MCF 10A (cell line): ENCODE measurements at places on chromosomes 16 and 17.

DNA sequence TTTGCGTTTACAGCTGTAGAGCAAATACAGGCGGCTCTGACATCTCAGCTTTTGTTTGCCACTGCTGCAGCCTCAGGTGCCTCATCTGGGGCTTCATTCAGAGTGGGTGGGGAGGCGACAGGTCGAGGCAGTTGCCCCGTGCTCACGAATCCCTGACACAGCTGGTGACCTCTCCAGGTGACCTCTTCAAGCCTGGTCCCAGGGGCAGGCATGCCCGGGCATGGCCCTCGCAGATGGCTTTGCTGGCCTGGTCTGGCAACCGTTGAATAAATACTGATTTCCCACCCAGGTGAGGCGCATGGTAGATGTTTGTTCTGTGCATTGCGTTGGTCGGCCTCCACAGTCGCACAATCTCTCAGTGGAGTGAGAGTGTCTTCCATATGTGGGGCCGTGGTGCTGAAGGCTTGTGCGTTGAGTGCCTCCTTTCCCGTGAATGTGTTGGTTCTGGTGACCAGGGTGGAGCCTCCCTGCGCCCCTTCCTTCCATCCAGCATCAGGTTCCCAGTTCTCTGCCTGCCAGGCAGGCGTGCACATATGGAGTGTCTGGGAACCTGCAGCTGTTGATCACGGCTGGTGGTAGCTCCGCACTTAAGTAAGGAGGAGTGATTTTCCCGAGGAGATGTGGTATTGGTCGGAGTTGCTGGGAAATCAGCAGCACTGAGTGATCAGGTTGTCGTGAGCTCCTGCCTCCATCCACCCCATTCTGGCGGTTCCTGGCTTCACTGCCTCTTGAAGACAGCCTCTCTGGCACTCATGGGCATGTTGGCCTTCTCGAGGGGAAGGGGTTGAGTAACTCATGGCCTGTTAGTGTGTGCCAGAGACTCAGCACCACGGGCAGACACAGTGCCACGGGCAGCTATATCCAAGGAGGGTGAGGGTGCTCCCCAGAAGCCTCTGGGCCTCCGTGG, 149.7 kb downstream of the RPTOR start:
- no peak for DNase-seq

DNA sequence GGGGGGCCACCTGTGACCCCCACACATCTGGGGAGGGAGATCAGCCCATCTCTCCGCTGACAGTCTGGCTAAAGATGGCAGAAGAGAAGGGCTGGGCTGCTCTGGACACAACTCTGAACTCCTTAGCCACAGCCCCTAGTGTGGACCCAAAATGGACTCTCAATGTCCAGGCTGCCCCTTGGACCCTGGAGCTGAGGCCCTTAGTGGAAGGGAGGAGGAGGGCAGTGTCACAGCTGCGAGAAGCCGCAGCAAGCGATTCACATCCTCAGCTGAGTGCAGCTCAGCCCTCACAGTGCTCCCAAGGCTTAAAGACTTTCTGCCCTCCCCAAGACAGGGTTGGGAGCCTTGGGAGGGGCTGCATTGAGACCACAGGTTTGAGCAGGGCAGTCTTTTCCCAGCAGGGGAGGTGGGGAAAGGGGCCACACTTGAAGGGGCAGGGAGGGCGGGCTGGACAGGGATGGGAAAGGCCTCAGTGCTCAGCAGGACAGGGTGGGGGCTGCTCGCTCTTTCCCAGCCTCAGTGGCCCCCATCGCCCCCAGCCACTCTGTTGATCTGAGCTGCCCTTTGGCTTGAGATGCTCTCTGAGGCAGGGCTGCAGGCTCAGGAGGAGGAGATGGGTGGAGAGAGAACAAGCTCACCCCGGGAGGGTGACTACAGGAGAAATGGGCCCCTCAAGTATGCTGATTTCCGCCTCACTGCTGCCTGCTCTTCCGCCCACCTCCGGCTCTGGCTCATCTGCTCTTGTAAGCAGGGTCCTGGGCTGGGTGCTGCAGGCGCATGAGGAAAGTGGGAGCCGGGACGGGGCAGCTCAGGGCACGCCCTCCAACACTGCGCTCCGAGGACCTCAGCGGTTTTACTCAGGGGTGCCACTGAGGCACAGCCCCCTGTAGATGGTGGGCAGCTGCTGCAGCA, 50.9 kb upstream of the MTSS2 start:
- DNase-seq = no peak

- no peak for DNase-seq
Observed at GRCh38 chr17:66518677-66519076, 216.3 kb downstream of the PRKCA start.

DNA sequence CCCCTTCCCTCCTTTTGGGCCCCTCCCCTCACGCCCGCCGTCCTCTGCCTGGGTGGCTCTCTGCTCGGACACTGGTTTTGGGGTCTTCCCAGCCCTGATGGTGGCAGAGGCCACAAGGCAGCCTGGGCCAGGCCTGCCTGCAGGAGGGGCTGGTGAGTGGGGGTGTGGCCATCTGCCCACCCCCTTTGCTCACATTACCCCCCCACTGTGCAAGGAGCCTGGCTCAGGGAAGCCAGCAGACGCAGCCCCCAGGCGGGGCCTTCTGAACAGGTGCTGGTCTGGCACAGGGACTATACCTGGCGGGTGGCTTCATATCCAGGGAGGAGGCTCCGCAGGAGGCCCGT, 10.7 kb upstream of the ZFPM1 start:
- DNase-seq = no peak

DNA sequence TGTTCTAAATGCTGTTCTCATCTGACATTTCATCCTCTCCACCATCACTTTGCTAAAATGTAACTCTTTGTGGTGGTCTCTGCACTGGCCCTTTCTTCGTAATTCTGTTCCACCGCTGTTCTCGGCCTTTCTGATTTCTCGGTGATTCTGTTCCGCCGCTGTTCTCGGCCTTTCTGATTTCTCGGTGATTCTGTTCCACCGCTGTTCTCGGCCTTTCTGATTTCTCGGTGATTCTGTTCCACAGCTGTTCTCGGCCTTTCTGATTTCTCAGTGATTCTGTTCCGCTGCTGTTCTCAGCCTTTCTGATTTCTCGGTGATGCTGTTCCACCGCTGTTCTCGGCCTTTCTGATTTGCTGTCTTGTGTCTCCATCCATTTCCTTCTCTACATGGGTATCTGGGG, 12.3 kb downstream of the FOXF1 start:
- no peak for DNase-seq

- DNase-seq = no peak
Observed at GRCh38 chr17:41483991-41484826, 3.3 kb upstream of the KRT35 start.

GRCh38 chr17:31371511-31372097, 19.9 kb upstream of the RAB11FIP4 start:
- DNase-seq = no peak

DNA sequence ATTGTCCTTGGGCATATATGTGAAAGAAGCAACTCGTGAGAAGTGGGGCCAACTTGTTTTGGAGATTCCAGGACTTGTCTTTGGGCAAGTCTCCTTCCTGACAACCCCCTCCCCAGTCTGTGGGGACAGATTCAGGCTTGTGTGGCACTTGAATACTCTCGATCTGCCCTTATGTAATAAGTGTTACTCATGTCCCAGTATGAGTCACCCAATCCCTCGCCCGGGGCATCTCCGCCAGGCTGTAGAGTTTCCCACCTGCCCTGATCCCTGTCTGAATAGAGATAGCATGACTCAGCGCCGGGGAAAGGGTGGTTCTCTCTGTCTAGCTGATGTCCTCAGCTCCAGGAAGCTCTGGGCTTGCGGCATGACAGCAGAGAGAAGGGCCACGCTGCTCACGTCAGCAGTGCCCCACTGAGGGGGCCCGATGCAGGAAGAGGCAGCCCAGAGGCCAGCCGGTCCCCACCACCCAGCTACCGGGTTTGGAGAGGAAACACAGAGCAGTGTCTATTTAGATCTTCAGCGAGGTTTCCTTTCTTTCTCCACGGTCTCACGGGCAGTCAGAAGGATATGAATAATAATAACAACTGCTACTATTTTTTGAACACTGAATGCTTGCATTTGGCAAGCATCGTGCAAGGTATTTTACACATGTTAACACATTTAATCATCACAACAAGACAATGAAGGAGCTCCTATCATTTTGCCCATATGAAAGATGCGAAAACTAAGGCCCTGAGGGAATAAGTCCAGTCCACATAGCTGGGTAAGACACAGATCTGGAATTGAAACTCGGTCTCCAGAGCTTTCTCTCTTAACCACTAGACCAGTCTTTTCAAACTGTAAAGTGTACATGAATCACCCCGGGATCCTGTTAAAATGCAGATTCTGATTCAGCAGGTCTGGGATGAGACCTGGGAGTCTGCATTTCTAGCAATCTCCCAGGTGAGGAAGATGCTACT, 426.7 kb upstream of the MAF start:
- DNase-seq = peak; percentile 97

- DNase-seq = no peak
Observed at GRCh38 chr17:5770441-5771270, 186.3 kb upstream of the NLRP1 start.

- DNase-seq = no peak
Observed at GRCh38 chr16:30011714-30012504, 1.1 kb upstream of the DOC2A start.

- DNase-seq = no peak
Observed at GRCh38 chr17:8080208-8080798, 7.2 kb downstream of the ALOX12B start.

GRCh38 chr16:76910931-76911330, 280.1 kb upstream of the MON1B start:
- DNase-seq = peak; percentile 91

GRCh38 chr17:34981538-34982241, 1.4 kb downstream of the LIG3 start:
- DNase-seq = no peak

DNA sequence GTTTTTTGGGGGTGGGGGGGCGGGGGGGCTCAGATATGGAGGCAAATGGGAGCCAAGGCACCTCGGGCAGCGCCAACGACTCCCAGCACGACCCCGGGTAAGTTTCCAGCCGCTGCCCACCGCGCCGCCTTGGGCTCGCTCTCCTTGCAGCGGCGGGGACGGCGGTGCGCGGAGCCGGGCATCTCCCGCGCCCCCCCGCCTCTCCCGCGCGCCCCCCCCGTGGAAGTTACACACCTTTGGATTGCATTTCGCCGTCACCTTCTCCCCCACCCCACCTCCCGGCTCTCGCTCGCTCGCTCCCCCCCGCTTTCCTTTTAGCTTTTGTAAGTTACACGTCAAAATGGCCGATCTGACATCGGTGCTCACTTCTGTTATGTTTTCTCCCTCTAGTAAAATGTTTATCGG, 387 bp downstream of the MSI2 start:
- DNase-seq = peak; percentile 24

- no peak for DNase-seq
Observed at GRCh38 chr17:59634632-59635541, 15.2 kb downstream of the CLTC start.

DNA sequence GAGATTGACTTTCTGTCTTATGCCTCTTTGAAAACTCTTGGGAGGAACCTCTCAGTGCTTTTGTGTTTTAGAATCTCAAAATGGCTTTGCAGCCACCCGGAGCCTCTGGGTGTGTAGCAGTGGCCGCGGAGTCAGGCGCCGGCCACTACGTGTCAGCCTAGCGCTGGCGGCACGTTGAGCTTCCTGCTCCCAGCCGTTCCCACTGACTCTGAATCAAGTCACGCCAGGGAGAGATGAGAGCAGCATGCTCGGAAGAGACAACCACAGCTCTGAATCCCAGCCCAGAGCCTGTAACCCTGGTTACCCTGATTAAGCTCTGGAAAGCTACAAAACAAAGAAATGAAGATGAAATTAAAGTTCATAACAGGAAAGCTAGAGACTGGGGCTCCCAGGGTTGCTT, 97.4 kb upstream of the CACNG5 start:
- DNase-seq = no peak

- DNase-seq = peak; percentile 84
Observed at GRCh38 chr17:7912927-7913524, 3.1 kb downstream of the RNF227 start.

GRCh38 chr17:70109497-70109896, 34.5 kb downstream of the KCNJ16 start:
- DNase-seq = no peak

DNA sequence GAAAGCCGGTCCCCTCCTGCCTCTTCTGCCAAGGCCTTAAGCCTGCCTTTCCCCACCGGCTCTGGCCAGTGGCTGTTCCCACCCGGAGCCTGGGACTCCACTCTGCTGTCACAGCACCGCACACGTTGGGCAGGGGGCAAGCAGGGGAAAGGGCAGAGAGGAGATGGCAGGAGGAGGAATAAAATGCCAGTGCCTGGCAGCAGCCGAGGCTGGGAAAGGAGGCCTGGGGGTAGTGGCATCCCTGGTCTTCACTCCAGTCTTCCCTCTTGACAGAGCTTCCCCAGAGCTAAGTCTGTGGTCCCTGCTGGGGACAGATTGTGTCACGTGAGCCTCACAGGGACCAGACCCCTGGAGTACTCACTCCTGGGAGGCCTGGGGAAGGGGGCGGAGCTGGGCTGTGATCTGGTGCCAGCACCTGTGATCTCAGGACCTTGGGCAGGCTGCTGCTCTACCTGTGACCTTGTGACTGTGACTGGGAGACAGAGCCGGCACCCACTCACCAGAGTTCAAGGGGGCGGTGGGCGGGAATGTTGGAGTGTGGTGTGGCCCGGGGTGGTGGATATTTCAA, 97.2 kb upstream of the GSE1 start:
- no peak for DNase-seq

DNA sequence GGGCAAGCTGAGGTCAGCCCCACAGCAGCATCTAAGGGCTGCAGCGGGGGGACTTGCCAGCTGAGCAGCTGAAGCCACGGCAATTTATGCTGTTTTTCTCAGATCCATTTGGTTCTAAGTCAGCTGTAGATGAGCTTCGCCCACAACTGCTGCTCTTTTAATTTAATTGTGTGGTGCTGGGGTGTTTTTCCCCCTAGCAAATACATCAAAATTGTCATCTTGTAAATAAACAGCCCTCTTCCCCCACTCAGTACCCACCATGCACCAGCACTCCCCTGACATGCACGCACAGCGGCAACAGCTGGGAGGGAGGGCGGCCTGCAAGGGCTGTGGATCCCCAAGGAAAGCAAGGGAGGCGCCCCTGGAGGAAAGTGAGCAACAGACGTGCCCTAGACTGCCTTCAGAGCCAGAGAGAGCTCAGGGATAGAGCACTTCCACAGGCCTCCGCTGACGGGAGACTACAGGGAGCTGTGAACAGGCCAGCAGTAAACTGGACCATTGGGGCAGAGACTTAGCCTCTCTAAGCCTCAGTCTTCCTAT, 149.5 kb downstream of the TMEM132E start:
- no peak for DNase-seq

DNA sequence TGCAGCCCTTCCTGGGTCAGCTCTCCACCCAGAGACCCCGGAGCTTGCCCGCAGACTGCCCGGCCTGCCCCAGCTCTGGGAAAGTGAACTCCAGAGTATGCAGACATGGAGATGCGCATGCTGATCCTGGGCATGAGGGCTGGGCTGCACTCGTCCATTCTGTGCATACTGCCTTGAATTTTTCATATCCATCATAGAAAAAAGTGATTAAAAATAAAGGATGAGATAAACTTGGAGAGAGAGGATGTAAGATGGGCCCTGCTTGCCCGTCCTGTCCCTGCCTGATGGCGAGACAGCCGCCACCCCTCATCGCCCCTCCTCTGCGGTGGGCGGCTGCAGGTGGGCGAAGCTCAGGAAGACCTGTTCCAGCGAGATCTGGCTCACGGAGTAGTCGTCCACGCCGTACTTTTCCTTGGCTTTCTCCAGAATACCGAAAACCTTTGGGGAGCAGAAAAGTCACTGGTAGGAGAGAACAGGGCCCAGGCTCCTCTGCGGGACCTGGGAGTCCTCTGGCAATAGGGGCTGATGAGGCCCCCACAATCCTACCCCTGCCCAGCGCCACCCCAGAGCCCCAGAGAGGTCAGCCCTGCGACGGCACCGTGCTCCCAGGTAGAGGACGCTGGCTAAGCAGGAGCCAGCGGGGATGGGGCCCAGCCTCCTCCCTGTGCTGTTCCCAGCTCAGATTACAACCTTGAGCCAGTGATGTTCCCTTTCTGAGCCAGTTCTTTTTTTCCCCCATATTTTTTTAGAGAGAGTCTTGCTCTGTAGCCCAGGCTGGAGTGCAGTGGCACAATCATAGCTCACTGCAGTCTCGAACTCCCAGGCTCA, 8.7 kb upstream of the RNPS1 start:
- no peak for DNase-seq
